Activated T-cell treated with anti-CD3 and anti-CD28 coated beads for 24 hours (primary cell): ENCODE measurements at places on chromosomes 2 and 18.

- DNase-seq: no peak
Observed at GRCh38 chr2:35803126-35803525, 552.5 kb upstream of the CRIM1 start.

GRCh38 chr2:128584296-128584890 is 265.7 kb upstream of the HS6ST1 start:
- DNase-seq: no peak

- DNase-seq: no peak
Observed at GRCh38 chr18:62412231-62412979, 87.3 kb downstream of the TNFRSF11A start.

DNA sequence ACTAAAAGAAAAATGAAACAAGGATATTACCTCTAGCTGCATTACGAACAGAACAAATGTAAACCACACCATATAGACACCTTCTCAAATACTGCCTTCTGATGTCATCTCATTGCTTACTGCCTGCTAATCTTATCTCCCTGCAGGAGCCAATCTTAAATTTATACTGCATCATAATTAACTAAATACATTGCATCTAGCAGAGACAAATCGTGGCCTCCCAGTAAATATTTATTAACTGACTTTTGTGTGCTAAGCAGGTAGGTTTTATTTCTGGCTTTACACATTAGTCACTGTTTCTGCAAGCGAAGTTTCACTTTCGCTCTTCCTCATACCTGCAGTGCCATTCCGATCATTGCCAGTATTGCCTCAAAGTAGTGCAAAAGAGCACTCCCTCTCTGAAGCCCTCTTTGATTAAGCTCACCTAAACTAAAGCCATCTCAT is 67.5 kb downstream of the SPATS2L start:
- peak; percentile 28 for DNase-seq

DNA sequence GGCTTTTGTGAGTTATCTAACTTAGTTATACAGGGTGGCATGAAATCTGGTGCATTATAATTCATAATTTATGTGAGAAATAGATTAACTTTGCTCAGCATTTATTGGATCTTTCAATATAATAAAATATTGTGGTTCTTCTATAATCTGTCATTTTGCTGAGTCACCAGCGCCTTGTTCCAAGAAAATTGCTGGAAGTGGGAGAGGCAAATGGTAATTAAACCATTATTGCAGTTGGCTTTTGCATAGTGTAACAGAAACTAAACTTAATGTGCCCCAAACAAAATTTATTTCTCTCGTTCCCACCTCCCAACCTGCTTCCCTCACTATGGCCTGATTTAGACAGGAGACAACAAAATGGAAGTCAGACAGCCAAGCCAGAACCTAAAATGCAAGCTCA is 146.3 kb downstream of the GALR1 start:
- no peak for DNase-seq

DNA sequence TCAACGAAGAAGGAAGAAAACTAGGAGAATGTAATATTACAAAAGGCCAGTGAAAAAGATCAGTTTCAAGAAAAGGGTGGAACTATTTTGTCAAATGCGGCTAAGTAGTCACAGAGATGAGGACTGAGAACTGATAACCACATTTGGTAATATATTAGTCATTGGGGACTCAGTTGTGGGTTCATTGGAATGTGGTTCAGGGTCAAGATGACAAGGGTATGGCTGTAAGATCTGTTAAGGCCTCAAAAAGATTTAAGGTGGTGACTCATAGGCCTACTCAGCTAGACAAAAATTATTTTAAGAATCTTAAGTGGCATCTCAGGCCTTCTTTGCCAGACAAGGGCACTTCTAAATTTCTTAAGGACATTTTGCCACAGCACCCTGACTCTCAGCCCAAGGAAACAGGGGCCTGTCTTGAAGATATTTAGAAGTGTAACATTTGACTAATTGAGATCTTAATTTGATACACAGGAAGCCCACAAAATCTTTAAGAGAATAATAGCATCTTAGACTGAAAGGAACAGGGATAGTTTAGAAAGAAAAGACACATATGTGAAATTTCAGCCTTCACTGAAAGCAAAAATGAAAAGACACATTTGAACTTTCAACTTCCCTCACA is 81.3 kb downstream of the STRADB start:
- no peak for DNase-seq

- no peak for DNase-seq
Observed at GRCh38 chr2:224764565-224765236, 48.5 kb upstream of the CCDC195 start.

- DNase-seq: no peak
Observed at GRCh38 chr2:191023235-191023679, 9.3 kb upstream of the STAT1 start.

- no peak for DNase-seq
Observed at GRCh38 chr2:142723236-142723635, 154.2 kb upstream of the KYNU start.

GRCh38 chr2:222993920-222994650 is 57.9 kb upstream of the KCNE4 start:
- DNase-seq: no peak

DNA sequence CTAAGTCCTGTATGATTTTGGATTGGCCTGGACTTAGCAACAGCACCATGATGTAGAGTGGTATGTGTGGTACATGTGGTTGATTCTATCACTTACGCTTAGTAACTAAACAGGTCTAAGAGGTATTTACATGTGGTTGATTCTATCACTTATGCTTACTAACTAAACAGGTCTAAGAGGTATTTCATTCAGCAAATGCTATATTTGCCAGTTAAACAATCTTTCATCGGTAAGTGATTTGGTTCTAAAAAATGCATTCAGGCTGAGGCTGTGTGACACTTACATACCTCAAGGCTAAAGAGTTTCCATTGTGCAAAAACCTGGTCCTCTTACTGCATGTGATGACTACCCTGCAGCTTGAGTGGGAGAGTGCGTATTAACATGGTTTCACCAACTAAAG is 13.1 kb downstream of the EIF4E2 start:
- no peak for DNase-seq

DNA sequence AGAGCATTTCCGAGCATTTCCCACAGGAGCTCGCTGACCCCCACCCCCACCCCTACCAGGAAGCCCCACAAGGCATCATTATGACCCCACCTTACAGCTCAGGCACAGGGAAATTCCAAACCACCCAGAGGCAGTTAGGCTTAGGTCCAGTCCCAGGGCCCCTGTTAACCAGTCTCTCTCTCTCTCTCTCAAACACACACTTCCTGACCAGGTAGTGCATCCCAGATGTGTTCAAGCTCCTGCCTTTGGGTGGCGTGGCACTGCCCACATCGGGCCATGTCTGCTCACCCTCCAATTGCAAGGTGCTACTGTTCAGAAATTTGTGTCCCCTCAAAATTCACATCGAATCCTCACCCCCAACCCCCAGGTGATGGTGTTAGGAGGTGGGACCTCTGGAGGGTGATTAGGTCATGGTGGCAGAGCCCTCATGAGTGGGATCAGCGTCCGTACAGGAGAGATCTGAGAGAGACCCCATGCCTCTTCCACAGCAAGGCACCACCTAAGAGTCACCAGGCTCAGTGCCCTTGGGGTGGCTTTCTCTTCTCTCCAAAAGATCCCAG is 8.8 kb downstream of the COPS9 start:
- DNase-seq: no peak

GRCh38 chr2:174704642-174705041 is 59.6 kb downstream of the CHRNA1 start:
- no peak for DNase-seq

DNA sequence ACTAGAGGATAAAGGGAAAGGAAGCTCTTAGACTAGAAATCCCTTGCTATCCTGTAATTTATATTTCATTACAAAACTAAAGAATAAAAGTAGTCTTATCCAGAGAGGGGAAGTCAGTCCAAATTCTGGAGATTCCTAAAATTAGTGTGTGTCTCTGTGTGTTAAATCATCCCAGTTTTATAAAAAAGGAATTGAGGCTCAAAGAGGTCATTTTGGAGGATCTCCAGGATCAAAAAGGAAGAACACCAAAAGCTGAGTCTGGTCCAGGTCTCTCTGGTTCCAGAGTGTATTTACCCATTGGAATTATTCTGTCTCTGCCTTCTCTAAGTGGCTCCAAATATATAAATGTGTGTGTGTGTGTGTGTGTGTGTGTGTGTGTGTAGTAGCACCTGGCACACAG is 166.7 kb downstream of the NRXN1 start:
- DNase-seq: no peak

DNA sequence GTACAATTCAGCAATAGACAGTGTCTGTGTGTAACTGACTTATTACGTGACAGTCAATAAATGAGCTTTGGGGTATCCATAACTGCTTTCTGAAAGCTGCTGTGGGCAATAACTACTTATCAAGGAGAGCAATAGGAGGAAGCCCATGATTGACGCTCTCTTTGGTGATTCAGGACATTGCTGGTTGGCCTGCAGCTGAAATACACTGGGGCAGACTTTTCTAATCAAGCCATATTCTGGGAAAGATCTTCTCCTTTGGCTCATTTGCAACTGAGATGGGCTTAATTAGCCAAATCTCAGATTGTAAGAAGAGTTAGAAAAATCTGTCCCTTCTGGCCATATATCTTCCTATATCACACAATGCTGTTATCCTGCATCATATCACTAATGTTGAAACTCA is 24.0 kb upstream of the CCBE1 start:
- DNase-seq: no peak

- DNase-seq: no peak
Observed at GRCh38 chr2:26363323-26363722, 16.7 kb upstream of the ADGRF3 start.

DNA sequence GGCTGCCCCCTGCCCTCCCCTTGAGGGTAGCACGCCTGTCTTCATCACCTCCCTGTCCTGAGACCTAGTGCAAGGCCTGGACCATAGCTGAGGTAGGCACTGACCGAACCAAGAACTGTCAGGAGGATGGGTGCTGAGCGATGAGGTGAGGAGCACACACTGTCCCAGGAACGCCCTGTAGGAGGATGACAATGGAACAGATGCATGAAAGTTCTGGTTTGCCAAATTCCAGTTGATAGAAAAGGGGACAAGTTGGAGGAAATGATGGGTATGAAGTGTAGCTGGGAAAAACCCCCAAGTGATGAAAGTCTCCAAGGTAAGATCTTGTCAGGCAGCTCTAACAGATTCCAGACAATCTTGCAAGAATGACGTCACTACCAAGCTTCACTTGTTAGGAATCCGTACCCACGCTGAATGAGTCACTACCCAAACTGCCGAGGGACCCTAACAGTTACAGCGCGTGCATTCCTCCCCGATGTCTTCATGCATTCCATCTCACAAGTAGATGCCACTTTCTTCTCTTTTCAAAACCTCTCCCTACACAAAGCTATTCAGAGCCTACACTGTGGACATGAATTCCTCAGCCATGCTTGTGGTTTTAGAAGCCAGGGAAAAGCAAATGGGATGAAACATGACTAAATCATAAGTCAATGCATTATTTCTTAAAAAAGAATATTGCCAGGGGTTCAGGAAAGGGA is 27.6 kb downstream of the MRPL33 start:
- DNase-seq: no peak

- DNase-seq: no peak
Observed at GRCh38 chr2:160372585-160372984, 121.0 kb downstream of the RBMS1 start.

DNA sequence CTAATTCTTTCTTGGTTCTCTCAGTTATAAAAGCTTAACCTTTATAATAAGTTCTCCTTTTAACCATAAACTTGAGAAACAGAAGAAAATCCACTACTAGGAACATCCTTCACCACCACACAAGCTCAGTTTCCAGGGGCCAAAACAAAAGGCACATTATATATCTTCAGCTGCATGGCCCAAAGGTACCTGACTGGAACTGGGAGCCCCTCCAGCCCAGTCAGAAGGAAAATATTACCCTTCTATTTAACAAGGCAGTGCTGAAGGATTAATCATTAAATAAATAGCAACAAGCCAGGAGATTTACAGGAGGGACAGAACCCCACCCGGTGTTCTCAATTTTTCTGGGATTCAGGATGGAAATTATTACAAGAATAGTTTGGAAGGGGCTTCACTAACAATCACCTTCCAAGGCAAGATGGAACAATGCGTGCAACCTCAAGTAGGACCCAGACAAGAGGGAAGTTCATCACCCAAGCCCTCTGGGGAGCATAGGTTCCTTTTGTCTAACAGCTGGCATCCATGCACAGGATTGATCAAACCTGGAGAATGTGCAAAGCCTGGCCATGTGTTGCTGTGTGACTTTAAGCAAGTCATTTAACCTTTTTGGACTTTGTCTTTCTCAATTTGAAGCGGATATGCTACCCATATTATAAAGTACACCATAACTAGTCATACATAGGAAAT is 159.6 kb upstream of the SETBP1 start:
- no peak for DNase-seq

DNA sequence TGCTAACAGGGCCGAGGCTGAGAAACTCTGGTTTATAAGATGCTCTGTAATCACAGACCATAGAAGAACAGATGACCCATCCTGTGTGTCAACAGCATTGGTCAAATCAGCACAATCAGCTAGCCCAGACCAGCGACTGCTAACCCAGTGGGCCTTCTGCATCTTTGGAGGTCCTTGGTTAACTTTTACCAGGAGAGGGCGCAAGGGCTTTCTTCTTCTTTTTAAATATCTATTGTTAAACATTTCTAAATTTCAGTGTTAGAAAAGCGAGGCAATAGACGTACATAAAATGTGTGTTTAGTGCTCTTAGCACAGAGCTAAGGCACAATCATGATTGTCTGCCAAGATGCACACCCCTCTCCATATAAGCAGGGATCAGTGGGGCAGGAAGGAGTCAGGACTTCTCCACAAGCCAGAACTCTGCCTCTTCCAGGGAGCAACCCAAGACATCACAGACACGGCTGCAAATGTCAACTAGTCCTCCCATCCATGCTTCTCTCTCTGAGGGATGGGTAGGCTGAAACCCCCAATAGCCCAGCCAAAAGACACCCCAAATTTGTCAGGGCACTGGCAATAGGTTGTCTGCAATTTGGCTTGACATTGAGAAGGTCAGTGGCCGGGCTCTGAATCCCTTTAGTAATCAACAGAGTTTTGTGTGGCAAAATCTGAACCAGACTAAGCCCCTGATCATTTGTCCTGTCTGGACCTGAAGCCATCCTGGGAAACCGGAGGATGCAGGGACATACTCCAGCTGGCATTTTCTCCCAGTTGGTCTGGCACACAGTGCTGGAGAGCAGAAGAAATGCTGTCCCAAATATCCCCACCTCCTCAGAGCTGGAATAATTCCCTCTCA is 188.2 kb downstream of the BCL2 start:
- DNase-seq: peak; percentile 45

DNA sequence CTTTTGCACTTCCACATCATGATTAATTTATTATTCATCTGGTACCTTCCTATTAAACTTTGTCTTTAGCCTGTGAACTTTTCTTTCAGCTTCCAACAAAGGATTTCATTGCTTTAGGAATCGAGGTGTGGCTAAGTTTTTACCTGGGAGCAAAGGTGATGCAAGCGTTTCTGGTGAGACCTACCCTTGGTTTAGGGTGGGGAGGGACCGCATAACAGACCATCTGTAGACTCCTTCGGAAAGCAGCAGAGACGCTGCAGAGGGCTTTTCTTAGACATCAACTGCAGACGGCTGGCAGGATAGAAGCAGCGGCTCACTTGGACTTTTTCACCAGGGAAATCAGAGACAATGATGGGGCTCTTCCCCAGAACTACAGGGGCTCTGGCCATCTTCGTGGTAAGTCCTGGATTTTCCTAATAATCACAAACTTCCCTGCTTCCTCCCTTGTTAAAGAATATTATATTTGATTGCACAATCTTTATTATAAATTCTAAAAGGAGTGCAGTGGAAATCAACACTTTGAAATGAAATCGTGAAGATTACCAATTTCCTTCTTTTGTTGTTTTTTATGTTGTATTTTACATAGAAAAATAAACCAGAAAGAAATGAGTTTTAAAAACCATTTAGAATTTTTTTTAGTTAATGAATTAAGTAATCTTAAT is at the start of gene DSG3:
Gene DSG3, plus strand, starts transcription at position 212 of the 662 bp plus-strand sequence. Its CDS starts 137 bp downstream, at position 349.
- no peak for DNase-seq
